ENCODE measurements at places on chromosomes 6 and 20.
A peak's percentile ranks its signal among the peaks of the same experiment; 100 is the strongest.

DNA sequence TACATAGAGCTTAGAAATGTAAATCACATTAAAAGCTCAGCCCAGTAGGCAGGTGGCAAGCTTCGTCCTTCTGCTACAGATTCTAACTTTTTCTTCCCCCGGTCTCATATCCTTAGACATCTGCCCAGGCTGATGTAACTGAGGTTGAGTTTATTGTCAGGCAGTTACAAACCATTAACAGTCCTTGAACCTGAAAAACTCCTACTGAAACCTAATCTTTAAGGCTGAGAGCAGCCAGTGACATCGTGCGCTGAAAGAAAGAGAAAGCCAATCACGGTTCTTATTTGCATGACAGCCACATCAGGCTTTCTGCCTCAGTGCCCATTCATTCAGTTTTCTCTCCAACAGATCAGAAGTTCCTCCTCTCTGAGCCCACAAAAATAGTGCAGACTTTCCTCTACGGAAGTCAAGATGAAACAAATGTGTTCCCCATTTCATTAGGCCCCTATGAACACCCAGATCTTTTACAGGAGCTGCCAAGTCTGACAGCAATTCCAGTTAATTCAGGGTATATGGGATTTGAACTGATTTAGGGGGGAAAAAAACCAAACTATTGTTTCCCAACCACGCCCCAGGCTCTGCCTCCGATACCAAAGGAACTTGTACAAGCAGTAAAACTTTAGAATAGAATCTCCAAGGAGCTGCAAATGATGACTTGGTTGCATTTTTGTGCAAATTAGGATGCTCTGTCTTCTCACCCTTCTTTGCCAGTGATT is at the start of gene NHSL1:
Gene NHSL1, minus strand, starts transcription at position 192 of the 716 bp plus-strand sequence. CDS start 204 bp downstream, outside the sequence.
- peak within 1 kb of the TSS; percentile 66 for H3K27ac ChIP-seq
- H3K4me3 ChIP-seq: peak within 1 kb of the TSS; percentile 22
- peaks cover 50% of the 10 kb centered on the region for H3K4me1 ChIP-seq
- H3K36me3 ChIP-seq: no peaks in the 10 kb centered on the region
- peak; percentile 67 for DNase-seq

- DNase-seq: no peak
- no peaks in the 10 kb centered on the region for H3K27me3 ChIP-seq
- H3K4me3 ChIP-seq: no peak overlapping the region
- no peaks in the 10 kb centered on the region for H3K36me3 ChIP-seq
Observed at GRCh38 chr6:2132416-2132815, 113.0 kb downstream of the GMDS start.

- H3K4me3 ChIP-seq: no peak overlapping the region
- no peaks in the 10 kb centered on the region for H3K36me3 ChIP-seq
- no peak overlapping the region for H3K27ac ChIP-seq
- H3K27me3 ChIP-seq: no peaks in the 10 kb centered on the region
- no peak for DNase-seq
Observed at GRCh38 chr6:166244353-166245045, 63.7 kb downstream of the PRR18 start.

- no peak overlapping the region for H3K4me3 ChIP-seq
- H3K27ac ChIP-seq: no peak overlapping the region
- no peaks in the 10 kb centered on the region for H3K27me3 ChIP-seq
- DNase-seq: no peak
- H3K36me3 ChIP-seq: no peaks in the 10 kb centered on the region
Observed at GRCh38 chr6:37406726-37407341, 26.2 kb upstream of the CMTR1 start.

- H3K27me3 ChIP-seq: no peaks in the 10 kb centered on the region
- H3K27ac ChIP-seq: peak overlapping the region; percentile 96
- H3K4me3 ChIP-seq: peak overlapping the region; percentile 91
- peak; percentile 47 for DNase-seq
- peaks cover 9% of the 10 kb centered on the region for H3K4me1 ChIP-seq
Observed at GRCh38 chr20:34515484-34516246, 557 bp upstream of the DYNLRB1 start.

DNA sequence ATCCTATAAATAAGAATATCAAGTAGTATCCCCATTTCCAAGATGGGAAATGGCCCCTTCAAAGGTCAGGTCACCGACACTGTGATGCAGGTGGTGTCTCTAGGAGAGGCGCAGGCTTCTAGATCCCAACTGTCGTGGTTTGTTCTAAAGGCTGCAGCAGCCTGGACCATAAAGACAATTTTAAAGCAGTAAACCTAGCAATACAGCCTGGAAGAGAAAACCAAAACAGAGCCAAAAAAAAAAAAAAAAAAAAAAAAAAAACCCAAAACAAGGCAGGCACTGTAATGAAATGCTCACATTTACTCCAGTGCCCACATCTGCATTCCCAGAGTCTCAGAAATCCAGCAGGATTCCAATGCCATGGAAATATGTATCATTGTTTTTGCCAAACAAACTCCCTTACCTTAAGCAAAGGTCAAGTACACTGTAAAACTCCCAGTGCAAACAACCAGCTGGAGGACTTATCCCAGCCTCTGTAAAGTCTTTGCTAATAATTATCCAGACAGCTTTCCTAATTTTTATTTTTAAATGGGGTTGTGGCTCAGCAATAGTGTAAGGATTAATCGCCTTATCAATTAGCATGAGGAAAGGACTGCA is 98.2 kb downstream of the PSMG4 start:
- DNase-seq: no peak
- H3K36me3 ChIP-seq: no peaks in the 10 kb centered on the region
- peak overlapping the region; percentile 88 for H3K27ac ChIP-seq
- no peak overlapping the region for H3K4me3 ChIP-seq

GRCh38 chr20:38514185-38514584 is 41.5 kb downstream of the RALGAPB start:
- H3K27ac ChIP-seq: no peak overlapping the region
- H3K36me3 ChIP-seq: peaks cover 11% of the 10 kb centered on the region
- no peak for DNase-seq
- H3K4me1 ChIP-seq: no peaks in the 10 kb centered on the region
- H3K4me3 ChIP-seq: no peak overlapping the region
- H3K27me3 ChIP-seq: no peaks in the 10 kb centered on the region

- no peak overlapping the region for H3K4me3 ChIP-seq
- H3K27ac ChIP-seq: no peak overlapping the region
- no peaks in the 10 kb centered on the region for H3K4me1 ChIP-seq
- H3K36me3 ChIP-seq: no peaks in the 10 kb centered on the region
Observed at GRCh38 chr6:47366335-47366890, 56.7 kb upstream of the TNFRSF21 start.

DNA sequence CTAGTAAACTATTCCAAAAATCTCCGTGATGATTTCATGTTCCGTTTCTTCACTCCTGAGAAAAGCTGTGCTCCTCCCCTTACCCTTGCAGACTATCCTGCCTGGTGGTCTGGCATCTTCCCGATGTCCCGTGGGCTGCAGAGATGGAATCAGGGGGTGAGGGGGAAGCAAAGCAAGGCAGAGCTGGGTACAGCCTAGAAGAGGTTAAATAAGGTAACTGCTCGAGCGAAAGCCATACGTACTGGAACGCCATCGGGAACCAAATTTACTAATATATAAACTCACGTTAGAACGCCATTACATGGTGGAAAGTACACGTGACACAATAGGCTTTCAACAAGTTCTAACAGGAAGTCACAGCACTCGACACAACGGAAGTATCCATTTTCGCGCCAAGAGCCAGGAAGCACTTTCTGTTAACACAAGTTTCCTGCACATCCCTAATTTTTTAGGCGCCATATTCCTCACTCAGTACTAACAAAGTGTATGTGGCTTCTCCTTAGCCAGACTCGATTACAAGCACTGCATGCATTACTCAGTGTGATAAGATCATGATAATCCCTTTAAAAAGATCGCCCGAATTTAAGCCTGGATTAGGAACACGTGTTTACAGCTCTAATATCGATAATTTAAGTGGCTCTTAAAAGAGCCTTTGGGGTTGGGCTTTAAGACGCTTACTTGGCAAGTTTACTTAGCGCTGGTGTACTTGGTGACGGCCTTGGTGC is 101.6 kb upstream of the PRSS16 start:
- H3K27ac ChIP-seq: peak overlapping the region; percentile 80

DNA sequence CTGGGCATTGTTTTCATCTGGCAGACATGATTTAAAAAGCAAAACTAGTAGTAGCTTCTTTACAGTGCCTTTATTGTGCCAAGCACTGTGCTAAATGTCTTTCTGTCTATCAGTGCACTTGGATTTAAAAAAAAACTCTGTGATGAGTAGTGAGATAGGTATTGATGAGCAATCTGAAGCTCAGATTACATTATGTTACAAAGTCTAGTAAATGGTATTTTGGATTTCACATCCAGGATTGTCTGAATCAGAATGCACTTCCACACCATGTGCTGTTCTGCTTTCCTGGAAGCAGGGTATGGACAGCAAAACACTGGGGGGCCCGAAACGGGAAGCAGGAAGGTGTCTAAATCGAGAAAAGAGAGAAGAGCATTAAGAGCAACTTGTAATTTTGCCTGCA is 103.4 kb upstream of the CCN2 start:
- no peak overlapping the region for H3K27ac ChIP-seq
- H3K4me3 ChIP-seq: no peak overlapping the region
- H3K36me3 ChIP-seq: no peaks in the 10 kb centered on the region
- H3K4me1 ChIP-seq: no peaks in the 10 kb centered on the region
- DNase-seq: no peak

GRCh38 chr20:20363434-20363798 is 4.5 kb upstream of the INSM1 start:
- peaks cover 20% of the 10 kb centered on the region for H3K4me1 ChIP-seq
- H3K4me3 ChIP-seq: no peak overlapping the region
- no peak overlapping the region for H3K27ac ChIP-seq

- H3K27me3 ChIP-seq: no peaks in the 10 kb centered on the region
- no peaks in the 10 kb centered on the region for H3K4me1 ChIP-seq
- H3K27ac ChIP-seq: no peak overlapping the region
- H3K4me3 ChIP-seq: no peak overlapping the region
Observed at GRCh38 chr6:45351667-45352066, 23.5 kb downstream of the RUNX2 start.

- H3K27ac ChIP-seq: no peak overlapping the region
- H3K36me3 ChIP-seq: no peaks in the 10 kb centered on the region
- DNase-seq: no peak
- H3K4me3 ChIP-seq: no peak overlapping the region
- H3K4me1 ChIP-seq: no peaks in the 10 kb centered on the region
Observed at GRCh38 chr6:20919677-20920385, 385.6 kb downstream of the CDKAL1 start.
